Activated CD4-positive, alpha-beta memory T cell treated with anti-CD3 and anti-CD28 coated beads for 36 hours (primary cell): ENCODE measurements at places on chromosomes 6 and 20. TPM values are rescaled to one million over a fixed set of nuclear protein-coding genes. Genes with fewer than 3 reads are reported as not detected.

HLA-DQA1 gene
- total RNA-seq, result 0.97 TPM

PPP1R16B gene
- 111 TPM for total RNA-seq

FOXQ1 gene
- not detected for total RNA-seq

GHRH gene
- total RNA-seq, result not detected

CTCFL gene
- not detected for total RNA-seq

SERINC1 gene
- 48.2 TPM for total RNA-seq

TXLNB gene
- total RNA-seq, result 0.31 TPM

GUCA1A gene
- total RNA-seq, result not detected

L3MBTL1 gene
- total RNA-seq, result 7.7 TPM

DDO gene
- not detected for total RNA-seq

BANF2 gene
- total RNA-seq, result not detected

IFNGR1 gene
- 27.7 TPM for total RNA-seq
